ENCODE measurements at places on chromosomes 5 and 9. TPM values are rescaled to one million over a fixed set of nuclear protein-coding genes. Genes with fewer than 3 reads are reported as not detected.

Gene TIMD4
- 0.07 TPM for polyA plus RNA-seq

Gene TMC1
- polyA plus RNA-seq, result 0.05 TPM

Gene PTPN3
- 2.8 TPM for polyA plus RNA-seq

Gene LURAP1L
- 3.0 TPM for polyA plus RNA-seq

Gene ABITRAM
- polyA plus RNA-seq, result 12.7 TPM

Gene TMEFF1
- polyA plus RNA-seq, result 0.02 TPM

Gene CFAP157
- 0.18 TPM for polyA plus RNA-seq

Gene KIF20A
- polyA plus RNA-seq, result 0.18 TPM

Gene SLC6A3
- polyA plus RNA-seq, result not detected

Gene GPR21
- polyA plus RNA-seq, result 0.36 TPM

Gene TUSC1
- polyA plus RNA-seq, result 15.0 TPM

Gene CCDC127
- polyA plus RNA-seq, result 6.1 TPM

Gene CDX1
- polyA plus RNA-seq, result 0.09 TPM

Gene TMEM252
- 0.16 TPM for polyA plus RNA-seq

Gene LCN12
- 7.0 TPM for polyA plus RNA-seq

Gene ARID3C
- polyA plus RNA-seq, result not detected

Gene FRMD3
- polyA plus RNA-seq, result 65.7 TPM

Gene ORM2
- polyA plus RNA-seq, result 0.27 TPM

Gene ARHGEF37
- 10.4 TPM for polyA plus RNA-seq

Gene CTNNA1
- 163 TPM for polyA plus RNA-seq

Gene CCNB1
- polyA plus RNA-seq, result 2.8 TPM

Gene GABRP
- 0.11 TPM for polyA plus RNA-seq

Gene OR1J2
- polyA plus RNA-seq, result not detected

Gene RORB
- 0.54 TPM for polyA plus RNA-seq

Gene HSPB3
- 644 TPM for polyA plus RNA-seq

Gene CER1
- polyA plus RNA-seq, result not detected

Gene PCDHA6
- 0.07 TPM for polyA plus RNA-seq

Gene EPB41L4B
- polyA plus RNA-seq, result 11.2 TPM

Gene CDH9
- not detected for polyA plus RNA-seq

Gene PRXL2C
- polyA plus RNA-seq, result 10.6 TPM

Gene ANKRD18B
- 0.68 TPM for polyA plus RNA-seq

Gene TOR2A
- polyA plus RNA-seq, result 3.7 TPM

Gene IL5
- polyA plus RNA-seq, result not detected

Gene FBLL1
- 0.09 TPM for polyA plus RNA-seq

Gene C5orf58
- 0.68 TPM for polyA plus RNA-seq

Gene NR6A1
- 0.57 TPM for polyA plus RNA-seq

Gene ENTPD8
- polyA plus RNA-seq, result not detected

Gene TTC23L
- polyA plus RNA-seq, result not detected

Gene ALDH1A1
- polyA plus RNA-seq, result 56.7 TPM

Gene SLC6A19
- not detected for polyA plus RNA-seq

Gene SLC36A2
- 0.14 TPM for polyA plus RNA-seq

Gene GLDC
- 0.29 TPM for polyA plus RNA-seq

Gene ZDHHC21
- polyA plus RNA-seq, result 5.3 TPM

Gene PKD2L2
- 0.18 TPM for polyA plus RNA-seq
